SJCRH30 (cell line): ENCODE measurements at places on chromosomes 2 and 18.

DNA sequence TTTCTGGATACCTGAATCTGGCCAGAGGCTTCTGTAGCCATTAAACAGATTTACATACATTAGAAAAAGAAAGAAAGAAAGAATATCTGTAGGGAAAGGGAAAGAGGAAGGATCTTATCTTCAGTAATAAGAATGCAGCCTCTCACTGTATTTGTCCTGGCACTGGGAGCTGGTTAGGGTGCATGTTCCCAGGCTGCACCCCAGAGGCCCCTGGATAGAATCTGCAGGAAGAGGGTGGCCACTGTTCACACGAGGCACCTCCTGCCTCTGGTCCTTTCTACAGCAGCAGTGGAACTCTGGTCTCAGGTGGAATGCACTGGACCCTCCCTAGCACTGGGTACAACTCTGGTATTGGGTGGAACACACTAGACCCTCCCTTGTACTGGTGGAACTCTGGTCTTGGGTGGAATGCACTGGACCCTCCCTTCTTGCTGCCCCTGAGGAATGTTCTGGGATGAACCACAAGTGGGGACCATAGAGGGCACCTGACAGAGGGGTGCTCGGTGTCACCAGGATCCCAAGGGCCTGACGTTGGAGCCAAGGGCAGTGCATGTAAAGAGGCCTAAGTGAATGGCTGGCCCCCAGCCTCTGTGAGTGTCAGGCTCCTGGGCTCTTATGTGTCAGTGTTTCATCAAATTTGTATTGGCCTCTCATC is 27.4 kb upstream of the PXDN start:
- peaks cover 28% of the 10 kb centered on the region; the same call in 1 of the 2 replicates for H3K4me1 ChIP-seq
- no peaks in the 10 kb centered on the region for H3K36me3 ChIP-seq
- H3K27me3 ChIP-seq = peaks cover 15% of the 10 kb centered on the region

- H3K27me3 ChIP-seq = no peaks in the 10 kb centered on the region
- peaks cover 6% of the 10 kb centered on the region; the same call in 1 of the 2 replicates for H3K4me1 ChIP-seq
- peaks cover 15% of the 10 kb centered on the region for H3K36me3 ChIP-seq
- DNase-seq = no peak
- no peak overlapping the region for H3K4me3 ChIP-seq
Measured at GRCh38 chr2:130352237-130352636, 3.6 kb upstream of the PTPN18 start.

DNA sequence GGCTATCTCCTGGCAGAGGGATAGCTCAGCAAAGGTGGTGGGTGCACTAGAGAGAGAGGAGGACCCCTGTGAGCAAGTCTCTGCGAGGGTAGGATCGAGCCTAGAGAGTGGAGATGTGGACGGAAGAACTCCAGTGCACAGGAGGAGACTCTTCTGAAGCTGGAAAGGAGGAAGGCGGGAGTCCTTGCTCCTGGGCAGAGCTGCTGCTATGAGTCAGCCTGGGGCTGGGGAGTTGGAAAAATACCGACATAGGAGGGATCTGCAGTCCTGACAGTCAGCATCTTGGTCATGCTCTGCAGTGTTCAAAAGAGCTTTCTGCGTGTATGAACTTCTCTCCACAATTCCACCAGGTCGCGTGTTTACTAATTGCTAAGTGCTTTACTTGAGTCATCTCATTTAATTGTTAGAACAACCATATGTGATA is 233.8 kb downstream of the LDLRAD4 start:
- H3K4me3 ChIP-seq = no peak overlapping the region
- no peaks in the 10 kb centered on the region for H3K4me1 ChIP-seq
- H3K27me3 ChIP-seq = no peaks in the 10 kb centered on the region
- H3K36me3 ChIP-seq = no peaks in the 10 kb centered on the region

DNA sequence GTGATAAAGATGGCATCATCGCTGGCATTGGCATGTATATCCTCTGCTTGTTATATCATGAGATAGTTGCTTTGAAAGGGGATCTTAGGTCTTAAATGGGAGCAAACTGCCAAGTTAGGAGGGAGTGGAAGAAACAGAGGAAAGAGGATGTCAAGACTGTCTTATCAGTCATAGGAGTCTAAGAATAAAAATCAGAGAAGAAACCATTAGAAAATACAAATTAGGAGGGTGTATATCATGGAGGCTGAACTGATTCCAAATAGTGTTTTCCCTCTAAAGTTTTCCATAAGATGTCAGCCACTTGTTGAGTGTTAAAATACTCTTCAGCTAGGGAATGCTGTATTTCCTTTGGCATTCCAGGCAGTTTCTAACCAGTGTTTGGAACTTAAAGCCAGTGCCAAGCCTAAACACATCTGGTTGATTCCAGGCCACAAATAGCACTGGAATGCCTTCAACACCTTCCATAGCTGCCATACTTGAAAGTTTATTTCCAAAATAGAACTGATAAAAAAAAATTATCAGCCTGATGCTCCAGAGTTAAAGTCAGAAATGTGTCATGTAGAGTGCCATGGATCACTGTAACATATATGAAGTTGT is 129.4 kb downstream of the ZEB2 start:
- no peaks in the 10 kb centered on the region for H3K4me1 ChIP-seq
- no peak for DNase-seq
- no peak overlapping the region for H3K27ac ChIP-seq
- H3K4me3 ChIP-seq = no peak overlapping the region

DNA sequence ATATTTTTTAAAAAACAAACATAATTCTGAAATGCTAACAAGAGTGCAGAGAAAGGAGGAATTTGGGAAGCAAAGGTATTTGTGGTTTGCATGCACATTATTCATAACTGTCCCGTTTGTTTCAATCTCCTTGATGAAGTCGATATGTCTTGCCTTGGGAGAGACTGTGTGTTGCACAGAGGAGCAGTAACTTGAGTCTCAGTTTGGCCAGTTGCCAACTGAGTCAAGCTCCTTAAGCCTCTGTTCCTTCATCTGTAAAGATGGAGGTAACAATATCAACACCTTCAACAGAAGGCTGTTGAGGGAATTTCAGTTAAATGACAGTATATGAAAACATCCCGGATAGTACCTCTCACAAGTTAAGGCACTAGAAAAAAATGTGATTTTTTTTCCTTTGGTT is 226.2 kb downstream of the ASXL3 start:
- H3K4me3 ChIP-seq = no peak overlapping the region
- no peaks in the 10 kb centered on the region; the same call in 1 of the 2 replicates for H3K4me1 ChIP-seq
- H3K36me3 ChIP-seq = no peaks in the 10 kb centered on the region
- no peak overlapping the region for H3K27ac ChIP-seq
- DNase-seq = peak; percentile 10
- H3K27me3 ChIP-seq = no peaks in the 10 kb centered on the region

- H3K4me3 ChIP-seq = no peak overlapping the region
- H3K36me3 ChIP-seq = peaks cover 5% of the 10 kb centered on the region; the same call in 1 of the 2 replicates
- no peak for DNase-seq
- no peaks in the 10 kb centered on the region for H3K4me1 ChIP-seq
- H3K27me3 ChIP-seq = no peaks in the 10 kb centered on the region
Measured at GRCh38 chr2:48510329-48510728, 19.6 kb upstream of the STON1 start.

- H3K36me3 ChIP-seq = no peaks in the 10 kb centered on the region
- no peaks in the 10 kb centered on the region for H3K27me3 ChIP-seq
- H3K27ac ChIP-seq = no peak overlapping the region
Measured at GRCh38 chr2:1800306-1800705, 56.0 kb upstream of the PXDN start.

- H3K4me3 ChIP-seq = no peak overlapping the region
- peaks cover 11% of the 10 kb centered on the region for H3K36me3 ChIP-seq
- DNase-seq = peak; percentile 58
- H3K27me3 ChIP-seq = no peaks in the 10 kb centered on the region
- H3K4me1 ChIP-seq = peaks cover 11% of the 10 kb centered on the region
Measured at GRCh38 chr2:233857511-233858141, 3.3 kb upstream of the HJURP start.

- H3K27me3 ChIP-seq = no peaks in the 10 kb centered on the region
- no peak for DNase-seq
- H3K36me3 ChIP-seq = no peaks in the 10 kb centered on the region
- no peak overlapping the region for H3K4me3 ChIP-seq
- H3K27ac ChIP-seq = no peak overlapping the region
Measured at GRCh38 chr2:201830666-201831065, 24.3 kb downstream of the CDK15 start.

GRCh38 chr18:62242955-62243354 is 55.9 kb downstream of the RELCH start:
- no peaks in the 10 kb centered on the region for H3K27me3 ChIP-seq
- H3K36me3 ChIP-seq = no peaks in the 10 kb centered on the region
- H3K4me3 ChIP-seq = no peak overlapping the region
- H3K27ac ChIP-seq = no peak overlapping the region

GRCh38 chr2:159110784-159111183 is 142.3 kb downstream of the TANC1 start:
- no peaks in the 10 kb centered on the region for H3K4me1 ChIP-seq
- H3K27ac ChIP-seq = no peak overlapping the region
- no peak overlapping the region for H3K4me3 ChIP-seq
- no peak for DNase-seq
- H3K27me3 ChIP-seq = no peaks in the 10 kb centered on the region
